ENCODE measurements at places on chromosomes 1 and 21. TPM values are rescaled to one million over a fixed set of nuclear protein-coding genes. Genes with fewer than 3 reads are reported as not detected.

GRCh38 chr1:224456637-224456953 is 22.0 kb upstream of the WDR26 start:
- peaks cover 7% of the 10 kb centered on the region for H3K4me1 ChIP-seq
- H3K36me3 ChIP-seq, result no peaks in the 10 kb centered on the region
- no peaks in the 10 kb centered on the region for H3K27me3 ChIP-seq
- no peak overlapping the region for H3K4me3 ChIP-seq
- peak overlapping the region; percentile 53 for H3K27ac ChIP-seq

- DNase-seq, result no peak
- H3K4me1 ChIP-seq, result peaks cover 9% of the 10 kb centered on the region
- H3K4me3 ChIP-seq, result no peak overlapping the region
- no peaks in the 10 kb centered on the region for H3K27me3 ChIP-seq
Measured at GRCh38 chr1:198099755-198100154, 57.0 kb upstream of the NEK7 start.

- no peak for DNase-seq
- peak overlapping the region; percentile 73 for H3K27ac ChIP-seq
- peaks cover 5% of the 10 kb centered on the region for H3K4me1 ChIP-seq
- H3K27me3 ChIP-seq, result no peaks in the 10 kb centered on the region
- H3K36me3 ChIP-seq, result no peaks in the 10 kb centered on the region
Measured at GRCh38 chr1:171081763-171082201, 8.9 kb upstream of the FMO3 start.

DNA sequence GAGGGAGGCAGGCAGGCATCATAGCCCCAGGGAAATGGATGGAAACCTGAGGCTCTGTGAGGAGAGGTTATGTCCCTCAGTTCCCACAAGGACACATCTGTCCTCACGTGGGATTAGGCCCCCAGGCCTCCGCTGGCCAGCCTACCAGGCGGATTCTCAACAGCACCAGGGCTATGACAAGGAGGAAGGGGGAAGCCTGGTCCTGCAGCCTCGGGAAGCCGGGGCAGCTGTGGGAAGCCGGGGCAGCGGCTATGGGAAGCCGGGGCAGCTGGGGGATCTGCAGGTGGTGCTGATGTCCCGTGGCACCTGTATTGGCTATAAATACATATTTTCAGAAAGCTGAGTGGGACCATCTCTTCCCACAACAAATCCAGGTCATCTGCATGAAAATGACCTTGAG is 19.7 kb downstream of the BSND start:
- no peak overlapping the region for H3K27ac ChIP-seq
- H3K4me1 ChIP-seq, result peaks cover 11% of the 10 kb centered on the region
- DNase-seq, result no peak
- H3K4me3 ChIP-seq, result no peak overlapping the region
- H3K27me3 ChIP-seq, result peaks cover 55% of the 10 kb centered on the region
- no peaks in the 10 kb centered on the region for H3K36me3 ChIP-seq

KRTAP21-2 gene
- total RNA-seq, result not detected

ZBTB8B gene
- total RNA-seq, result not detected

GRCh38 chr1:199338760-199339159 is 688.8 kb upstream of the NR5A2 start:
- H3K36me3 ChIP-seq, result no peaks in the 10 kb centered on the region
- H3K27ac ChIP-seq, result no peak overlapping the region
- no peak overlapping the region for H3K4me3 ChIP-seq
- no peaks in the 10 kb centered on the region for H3K4me1 ChIP-seq

NFASC gene
- total RNA-seq, result 0.28 TPM

MOB3C gene
- 7.3 TPM for total RNA-seq

FAM72B gene
- total RNA-seq, result 1.6 TPM

KRTAP12-2 gene
- total RNA-seq, result not detected

- no peak overlapping the region for H3K4me3 ChIP-seq
- no peak overlapping the region for H3K27ac ChIP-seq
- H3K27me3 ChIP-seq, result no peaks in the 10 kb centered on the region
- H3K36me3 ChIP-seq, result peaks cover 15% of the 10 kb centered on the region
- DNase-seq, result no peak
- no peaks in the 10 kb centered on the region for H3K4me1 ChIP-seq
Measured at GRCh38 chr1:112923234-112923958, 32.6 kb downstream of the SLC16A1 start.

GRCh38 chr21:31930001-31930400 is 57.2 kb downstream of the HUNK start:
- H3K4me1 ChIP-seq, result peaks cover 8% of the 10 kb centered on the region
- H3K27ac ChIP-seq, result no peak overlapping the region
- H3K4me3 ChIP-seq, result no peak overlapping the region
- peaks cover 2% of the 10 kb centered on the region for H3K36me3 ChIP-seq
- no peaks in the 10 kb centered on the region for H3K27me3 ChIP-seq
- no peak for DNase-seq

ASPM gene
- total RNA-seq, result 27.8 TPM

- DNase-seq, result no peak
- H3K36me3 ChIP-seq, result no peaks in the 10 kb centered on the region
- H3K27me3 ChIP-seq, result peaks cover 46% of the 10 kb centered on the region
- H3K4me1 ChIP-seq, result no peaks in the 10 kb centered on the region
Measured at GRCh38 chr1:228756457-228756856, 21.2 kb downstream of the RHOU start.

RGS18 gene
- 0.18 TPM for total RNA-seq

GRIK3 gene
- total RNA-seq, result not detected

FAM72D gene
- 0.72 TPM for total RNA-seq

GRCh38 chr1:97781762-97782337 is 139.0 kb downstream of the DPYD start:
- H3K27me3 ChIP-seq, result no peaks in the 10 kb centered on the region
- peak; percentile 39 for DNase-seq
- no peaks in the 10 kb centered on the region for H3K36me3 ChIP-seq
- no peak overlapping the region for H3K4me3 ChIP-seq

GRCh38 chr1:221718381-221719277 is 23.3 kb downstream of the DUSP10 start:
- peak; percentile 94 for DNase-seq
- H3K27me3 ChIP-seq, result no peaks in the 10 kb centered on the region
- H3K4me3 ChIP-seq, result no peak overlapping the region
- H3K27ac ChIP-seq, result peak overlapping the region; percentile 99
- peaks cover 27% of the 10 kb centered on the region for H3K36me3 ChIP-seq

VWA5B1 gene
- not detected for total RNA-seq

CR1L gene
- not detected for total RNA-seq

MSH4 gene
- under 0.01 TPM for total RNA-seq

- H3K27me3 ChIP-seq, result no peaks in the 10 kb centered on the region
- no peak overlapping the region for H3K4me3 ChIP-seq
- peaks cover 84% of the 10 kb centered on the region for H3K36me3 ChIP-seq
- peak overlapping the region; percentile 19 for H3K27ac ChIP-seq
- peaks cover 18% of the 10 kb centered on the region for H3K4me1 ChIP-seq
- no peak for DNase-seq
Measured at GRCh38 chr1:180173451-180173850, 18.8 kb downstream of the QSOX1 start.

OR2W3 gene
- total RNA-seq, result 0.54 TPM

DNA sequence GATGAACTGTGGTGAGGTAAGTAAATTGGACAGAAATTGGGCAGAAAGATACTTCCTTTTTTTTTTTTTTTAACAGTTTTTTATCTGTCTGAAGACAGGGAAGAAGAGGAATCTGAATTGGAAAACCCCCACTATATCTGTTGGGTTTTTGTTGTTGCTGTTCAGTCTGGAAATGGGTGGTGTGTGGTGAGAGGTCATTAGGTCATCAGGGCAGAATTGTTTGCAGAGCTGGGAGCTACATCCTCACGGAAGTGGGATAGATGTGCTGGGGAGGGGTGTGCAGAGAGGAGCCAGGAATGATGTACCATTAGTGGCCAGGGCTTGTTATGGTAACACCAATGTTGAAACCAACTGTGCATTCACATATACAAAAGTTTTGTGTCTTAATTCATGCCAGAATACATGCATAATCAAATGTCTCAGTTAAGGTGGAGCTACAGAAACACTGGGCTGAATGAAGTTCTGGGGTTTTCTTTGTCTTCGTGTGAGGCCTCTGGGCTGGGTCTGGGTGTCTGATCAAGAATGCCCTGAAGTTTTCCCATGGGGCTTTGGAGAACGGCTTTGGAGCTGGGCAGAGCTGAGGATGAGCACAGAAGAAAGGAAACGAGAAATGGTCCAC is 12.4 kb downstream of the USP25 start:
- H3K4me1 ChIP-seq, result peaks cover 2% of the 10 kb centered on the region
- no peak overlapping the region for H3K27ac ChIP-seq
- no peaks in the 10 kb centered on the region for H3K27me3 ChIP-seq
- H3K36me3 ChIP-seq, result no peaks in the 10 kb centered on the region
- peak; percentile 12 for DNase-seq

CFAP141 gene
- total RNA-seq, result not detected

GRCh38 chr1:238186887-238187574 is 296.3 kb upstream of the ZP4 start:
- H3K27ac ChIP-seq, result no peak overlapping the region
- H3K4me1 ChIP-seq, result no peaks in the 10 kb centered on the region
- no peak for DNase-seq
- H3K27me3 ChIP-seq, result no peaks in the 10 kb centered on the region

- peaks cover 33% of the 10 kb centered on the region for H3K36me3 ChIP-seq
- peaks cover 16% of the 10 kb centered on the region for H3K4me1 ChIP-seq
- H3K27me3 ChIP-seq, result no peaks in the 10 kb centered on the region
- H3K27ac ChIP-seq, result no peak overlapping the region
- DNase-seq, result no peak
Measured at GRCh38 chr21:45098867-45099266, 24.5 kb downstream of the ADARB1 start.

DNA sequence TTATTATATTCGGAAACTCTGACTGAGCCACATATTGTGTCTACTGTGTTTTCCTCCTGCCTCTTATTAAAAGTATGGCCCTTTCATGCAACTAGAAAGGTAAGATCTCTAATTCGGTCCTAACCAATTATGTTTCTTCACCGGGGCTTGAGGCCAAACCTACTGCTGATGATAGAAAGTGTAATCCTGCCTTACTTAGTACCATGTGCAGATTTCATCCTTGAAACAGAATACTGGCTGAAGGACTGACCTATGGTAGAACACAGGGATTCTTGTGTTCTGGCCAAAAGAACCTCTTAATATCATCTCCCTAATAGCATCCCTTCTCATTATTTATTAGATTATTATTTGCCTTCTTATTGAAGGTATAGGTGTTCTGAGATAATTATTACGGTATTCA is 72.6 kb downstream of the TOR3A start:
- no peak overlapping the region for H3K4me3 ChIP-seq
- peaks cover 2% of the 10 kb centered on the region for H3K4me1 ChIP-seq
- no peak overlapping the region for H3K27ac ChIP-seq
- no peaks in the 10 kb centered on the region for H3K27me3 ChIP-seq

GRCh38 chr1:39277879-39278278 is 73.4 kb downstream of the MACF1 start:
- peaks cover 3% of the 10 kb centered on the region for H3K36me3 ChIP-seq
- H3K27me3 ChIP-seq, result no peaks in the 10 kb centered on the region
- H3K27ac ChIP-seq, result no peak overlapping the region
- no peak overlapping the region for H3K4me3 ChIP-seq

DNA sequence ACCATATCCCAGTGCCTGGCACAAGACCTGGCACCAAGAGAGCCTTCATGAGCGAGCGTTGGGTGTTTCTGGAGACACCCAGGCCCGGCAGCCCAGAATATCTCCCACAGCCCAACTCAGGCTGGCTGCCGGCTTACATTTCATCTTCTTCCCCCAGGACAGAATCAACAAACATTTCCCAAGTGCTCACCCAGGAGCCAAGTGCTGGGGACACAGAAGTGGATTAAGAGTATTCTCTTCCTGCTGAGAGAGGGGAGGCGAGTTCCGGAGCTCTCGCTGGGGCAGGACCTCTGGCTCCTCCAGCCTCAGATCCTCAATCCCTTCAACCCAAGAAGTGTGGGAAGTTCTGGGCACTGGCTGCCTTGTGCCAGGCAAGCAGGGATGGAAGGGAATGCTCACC is 23.6 kb downstream of the IFFO2 start:
- peaks cover 29% of the 10 kb centered on the region for H3K4me1 ChIP-seq
- no peak for DNase-seq
- no peak overlapping the region for H3K4me3 ChIP-seq
- no peaks in the 10 kb centered on the region for H3K36me3 ChIP-seq
- no peak overlapping the region for H3K27ac ChIP-seq

TMEM200B gene
- 4.8 TPM for total RNA-seq

DNA sequence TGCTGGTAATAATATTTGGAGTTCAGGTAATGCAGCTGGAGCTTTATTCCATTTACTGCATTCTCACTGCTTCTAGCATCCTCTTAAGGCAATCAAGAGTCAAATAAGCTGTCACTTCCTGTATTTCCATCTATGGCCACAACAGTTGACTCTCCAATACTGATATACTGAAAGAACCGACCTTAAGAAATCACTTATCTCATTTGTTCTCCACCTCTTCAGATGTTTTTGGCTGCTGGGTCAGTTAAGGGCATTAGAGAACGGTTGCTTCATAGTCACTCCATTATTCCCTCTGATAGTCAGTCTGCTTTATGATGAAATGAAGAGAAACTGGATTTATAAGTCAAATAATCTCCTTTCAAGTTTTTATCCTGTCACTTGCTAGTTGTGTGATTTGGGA is 14.2 kb upstream of the RGS4 start:
- no peak overlapping the region for H3K27ac ChIP-seq
- no peak for DNase-seq
- no peaks in the 10 kb centered on the region for H3K36me3 ChIP-seq
- peaks cover 4% of the 10 kb centered on the region for H3K4me1 ChIP-seq
- H3K4me3 ChIP-seq, result no peak overlapping the region

PTGFRN gene
- total RNA-seq, result 0.90 TPM

HTR6 gene
- total RNA-seq, result not detected

GRCh38 chr1:7632176-7632575 is 138.9 kb upstream of the VAMP3 start:
- no peak for DNase-seq
- no peaks in the 10 kb centered on the region for H3K36me3 ChIP-seq
- no peak overlapping the region for H3K4me3 ChIP-seq
- H3K27me3 ChIP-seq, result peaks cover 51% of the 10 kb centered on the region
- H3K4me1 ChIP-seq, result no peaks in the 10 kb centered on the region

- DNase-seq, result no peak
- no peaks in the 10 kb centered on the region for H3K36me3 ChIP-seq
- H3K27ac ChIP-seq, result no peak overlapping the region
- no peak overlapping the region for H3K4me3 ChIP-seq
- no peaks in the 10 kb centered on the region for H3K27me3 ChIP-seq
- H3K4me1 ChIP-seq, result no peaks in the 10 kb centered on the region
Measured at GRCh38 chr1:200733907-200734306, 4.8 kb upstream of the CAMSAP2 start.

DNA sequence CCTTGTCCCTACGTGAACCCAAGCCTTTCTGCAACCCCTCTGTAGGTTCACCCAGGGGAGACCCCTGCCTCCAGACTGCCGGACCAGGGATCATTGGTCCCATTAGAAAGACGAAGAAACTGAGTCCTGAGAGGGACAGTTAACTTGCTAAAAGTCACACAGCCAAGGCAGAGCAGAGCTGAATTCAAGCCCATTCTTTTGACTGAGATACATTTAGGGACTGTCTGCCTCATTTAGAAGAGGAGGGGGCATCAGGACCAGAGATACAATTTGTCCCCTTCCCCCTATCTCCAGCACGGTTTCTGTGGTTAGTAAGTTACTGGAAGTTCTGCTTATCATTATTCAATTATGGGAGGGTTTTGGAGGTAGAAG is 19.1 kb downstream of the KCNQ4 start:
- no peak overlapping the region for H3K4me3 ChIP-seq
- peaks cover 29% of the 10 kb centered on the region for H3K27me3 ChIP-seq
- H3K27ac ChIP-seq, result no peak overlapping the region
- no peaks in the 10 kb centered on the region for H3K36me3 ChIP-seq
- no peak for DNase-seq
- H3K4me1 ChIP-seq, result peaks cover 11% of the 10 kb centered on the region

HIPK1 gene
- total RNA-seq, result 33.9 TPM

GRCh38 chr1:35319988-35320713 is 51.6 kb downstream of the ZMYM4 start:
- no peaks in the 10 kb centered on the region for H3K4me1 ChIP-seq
- peak; percentile 31 for DNase-seq
- no peak overlapping the region for H3K27ac ChIP-seq
- H3K27me3 ChIP-seq, result no peaks in the 10 kb centered on the region
- H3K36me3 ChIP-seq, result 0 out of 2 replicates have a peak, but pooled peaks cover 1% of the 10 kb centered on the region

All from IMR-90 (cell line).